ENCODE measurements at places on chromosomes 1 and 21. TPM values are rescaled to one million over a fixed set of nuclear protein-coding genes. Genes with fewer than 3 reads are reported as not detected.

Gene LYPD8
- total RNA-seq = 48.4 TPM

Gene DNM3
- total RNA-seq = 0.58 TPM

Gene ETNK2
- total RNA-seq = 0.45 TPM

Gene SLC5A9
- 1.7 TPM for total RNA-seq

Gene SYCP1
- not detected for total RNA-seq

Gene GADD45A
- total RNA-seq = 12.9 TPM

Measured in stomach (tissue), 19 donors.